ENCODE measurements at places on chromosomes 5 and 9.

DNA sequence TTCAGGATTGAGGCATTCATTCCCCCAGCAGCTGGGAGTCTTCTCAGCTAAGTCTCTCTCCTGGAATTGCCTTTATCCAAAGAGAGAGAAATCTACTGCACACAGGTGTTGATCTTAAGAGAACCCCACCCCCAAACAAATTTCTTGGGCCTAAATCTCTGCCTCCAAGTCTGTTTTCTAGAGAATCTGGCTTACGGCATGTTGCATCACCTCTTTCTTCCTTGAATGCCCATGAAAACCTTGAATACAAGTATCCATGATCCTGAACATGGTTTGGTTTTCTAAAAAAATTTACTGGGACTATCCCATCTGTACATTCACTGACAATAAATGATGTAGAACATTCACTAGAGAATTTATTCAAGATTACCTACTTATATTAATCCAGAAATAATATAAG is 401.6 kb downstream of the PDE4D start:
- no peak for DNase-seq

DNA sequence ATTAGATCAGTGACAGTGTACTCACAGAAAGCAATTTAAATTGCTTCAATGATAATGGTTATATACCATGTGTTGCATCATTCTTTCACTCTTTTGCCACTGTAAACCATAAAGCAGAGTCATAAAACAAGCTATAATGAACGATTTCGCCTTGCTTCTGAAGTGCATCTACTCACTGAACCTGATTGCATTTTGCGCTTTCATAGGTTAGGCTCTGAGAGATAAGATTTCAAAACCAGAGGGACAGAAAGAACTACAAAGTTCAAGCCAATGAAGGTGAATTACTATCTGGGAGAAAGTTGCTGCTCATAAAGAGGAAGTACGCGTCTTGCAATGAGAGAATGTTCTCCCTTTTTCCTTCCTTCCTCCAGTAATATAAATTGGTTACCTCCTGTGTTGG is 412.7 kb downstream of the CETN3 start:
- no peak for DNase-seq

GRCh38 chr9:89754193-89754592 is 149.4 kb downstream of the GADD45G start:
- DNase-seq = no peak

DNA sequence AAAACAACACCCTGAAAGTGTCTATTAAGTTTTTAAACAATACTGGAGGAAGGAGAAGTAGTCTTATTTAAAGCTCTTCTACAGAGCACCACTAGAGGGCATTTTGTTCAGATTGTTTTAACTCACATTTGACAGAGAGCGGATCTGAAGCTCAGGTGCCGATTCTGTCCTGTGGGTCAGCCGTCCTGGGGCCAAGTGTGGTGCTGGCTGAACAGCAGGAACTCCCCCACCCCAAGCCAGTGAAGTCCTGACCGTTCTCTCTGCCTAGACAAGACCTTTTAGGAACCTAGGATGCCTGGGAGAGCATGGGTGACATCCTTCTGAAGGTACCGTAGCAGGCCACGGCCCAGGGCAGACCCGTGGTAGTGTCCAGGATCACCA is 3.9 kb downstream of the EXOC3 start:
- DNase-seq = no peak

- no peak for DNase-seq
Measured at GRCh38 chr5:11212706-11213105, 451.7 kb upstream of the DAP start.

DNA sequence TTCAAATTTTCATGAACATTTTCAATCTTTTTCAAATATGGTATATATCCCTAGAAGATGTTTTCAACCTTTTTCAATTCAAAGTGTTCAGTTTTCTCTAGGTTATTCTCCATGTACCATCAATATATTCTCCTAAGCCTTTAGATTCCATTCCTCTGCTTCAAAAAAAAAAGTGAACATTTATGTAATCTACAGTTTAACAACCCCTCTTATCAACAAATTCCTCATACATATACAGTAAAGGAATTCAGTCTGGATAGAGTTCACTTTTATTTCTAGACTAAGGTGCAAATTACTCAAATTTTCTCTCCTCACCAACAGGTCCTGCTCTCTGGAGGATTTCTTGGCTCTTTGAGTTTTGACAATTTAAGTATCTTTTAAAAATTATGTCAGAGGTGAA is 150.0 kb downstream of the ARL15 start:
- DNase-seq = no peak

DNA sequence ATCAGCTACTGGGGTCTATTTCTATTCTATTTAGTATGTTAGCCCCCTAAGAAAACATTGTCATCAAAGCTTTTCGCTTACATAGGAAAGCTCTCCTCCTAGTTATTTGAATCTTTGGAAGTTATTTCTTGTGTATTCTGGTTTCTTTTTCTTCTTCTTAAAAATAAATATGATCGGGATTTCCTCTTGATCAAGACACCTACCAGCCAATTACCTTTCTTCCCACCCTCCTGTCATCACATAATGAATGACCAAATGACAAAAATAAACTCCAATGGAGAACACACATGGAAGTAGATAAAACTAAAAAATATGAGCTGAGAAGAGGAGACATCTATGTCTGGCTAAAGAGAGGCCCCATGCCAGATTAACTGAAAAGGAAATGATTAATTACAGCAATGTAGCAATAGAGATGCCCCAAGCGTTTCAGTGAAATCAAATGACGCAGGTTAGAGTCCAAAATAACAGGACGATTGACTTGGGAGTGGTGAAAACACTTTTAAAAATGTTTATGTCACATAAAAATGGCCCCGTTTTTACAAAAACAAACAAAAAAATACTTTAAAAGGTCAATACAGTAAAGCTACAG is 59.5 kb upstream of the PCSK1 start:
- no peak for DNase-seq

- DNase-seq = no peak
Measured at GRCh38 chr9:81183761-81184160, 505.6 kb downstream of the TLE1 start.

- DNase-seq = no peak
Measured at GRCh38 chr5:103669615-103670014, 107.0 kb upstream of the NUDT12 start.

GRCh38 chr5:50751064-50751657 is 84.7 kb downstream of the PARP8 start:
- DNase-seq = peak; percentile 35

GRCh38 chr5:123561230-123561629 is 49.3 kb downstream of the CSNK1G3 start:
- no peak for DNase-seq

GRCh38 chr5:136332223-136333015 is 32.9 kb downstream of the TRPC7 start:
- no peak for DNase-seq

DNA sequence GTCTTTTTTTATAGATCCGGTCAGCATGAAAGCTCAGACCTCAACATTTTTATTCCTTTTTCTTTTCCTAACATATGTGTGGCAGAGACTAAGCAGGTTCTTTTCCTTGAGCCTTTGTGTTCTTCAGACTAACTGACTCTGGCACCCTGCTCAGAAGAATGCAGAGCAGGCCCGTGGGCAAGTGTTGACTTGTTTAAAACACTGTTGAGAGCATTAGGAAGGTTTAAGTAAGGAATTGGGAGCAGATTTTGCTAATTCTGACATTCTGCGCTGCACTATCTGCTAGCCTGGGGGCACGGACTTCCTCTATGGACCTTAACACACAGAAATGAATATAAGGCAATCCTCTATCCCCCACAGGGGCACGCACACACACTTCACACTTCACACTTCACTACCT is 182.5 kb upstream of the PIK3R1 start:
- no peak for DNase-seq

DNA sequence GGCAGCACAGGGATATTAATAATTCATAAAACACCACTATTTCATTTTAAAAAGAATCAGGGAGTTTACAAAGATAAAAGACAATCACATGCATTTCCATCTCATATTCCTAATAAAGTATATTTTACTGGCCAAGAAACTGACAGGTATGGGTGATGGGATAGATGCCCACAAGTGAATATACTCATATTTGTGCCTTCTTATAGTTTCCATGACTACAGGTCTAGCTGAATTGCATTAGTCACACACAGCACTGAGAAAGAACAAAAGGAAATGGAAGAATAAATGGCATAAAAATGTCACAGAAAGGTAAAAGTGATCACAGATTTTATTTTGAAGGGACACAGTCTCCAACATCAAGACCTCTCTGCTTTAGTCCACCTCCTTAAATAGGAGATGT is 193.5 kb downstream of the PLK2 start:
- DNase-seq = no peak

All from NCI-H2171 (cell line).